CD4-positive, alpha-beta T cell treated with Interleukin-17A for 1 hour (primary cell): ENCODE measurements at places on chromosomes 5 and 9.

- DNase-seq: no peak
Observed at GRCh38 chr9:130530938-130531337, 48.4 kb upstream of the FUBP3 start.

GRCh38 chr5:111194925-111195324 is 29.3 kb upstream of the CAMK4 start:
- no peak for DNase-seq

DNA sequence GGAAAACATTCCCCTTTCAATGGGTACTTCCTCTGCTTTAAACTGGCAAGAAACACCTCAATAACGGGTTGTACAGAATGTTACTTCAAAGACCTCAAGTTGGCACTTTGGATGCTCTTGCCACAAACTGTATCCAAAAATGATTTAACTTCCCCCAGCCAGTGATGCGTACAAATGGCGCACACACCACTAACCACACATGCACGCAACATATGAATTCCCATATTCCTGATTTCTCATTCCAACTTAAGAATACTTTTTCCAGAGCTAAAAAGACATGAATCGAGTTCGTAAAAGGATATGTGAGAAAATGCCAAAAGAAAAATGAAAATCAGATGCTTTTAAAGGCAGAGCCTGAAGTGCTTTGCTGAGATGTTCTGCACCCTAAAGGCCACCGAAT is 388.0 kb upstream of the PIK3R1 start:
- DNase-seq: no peak

DNA sequence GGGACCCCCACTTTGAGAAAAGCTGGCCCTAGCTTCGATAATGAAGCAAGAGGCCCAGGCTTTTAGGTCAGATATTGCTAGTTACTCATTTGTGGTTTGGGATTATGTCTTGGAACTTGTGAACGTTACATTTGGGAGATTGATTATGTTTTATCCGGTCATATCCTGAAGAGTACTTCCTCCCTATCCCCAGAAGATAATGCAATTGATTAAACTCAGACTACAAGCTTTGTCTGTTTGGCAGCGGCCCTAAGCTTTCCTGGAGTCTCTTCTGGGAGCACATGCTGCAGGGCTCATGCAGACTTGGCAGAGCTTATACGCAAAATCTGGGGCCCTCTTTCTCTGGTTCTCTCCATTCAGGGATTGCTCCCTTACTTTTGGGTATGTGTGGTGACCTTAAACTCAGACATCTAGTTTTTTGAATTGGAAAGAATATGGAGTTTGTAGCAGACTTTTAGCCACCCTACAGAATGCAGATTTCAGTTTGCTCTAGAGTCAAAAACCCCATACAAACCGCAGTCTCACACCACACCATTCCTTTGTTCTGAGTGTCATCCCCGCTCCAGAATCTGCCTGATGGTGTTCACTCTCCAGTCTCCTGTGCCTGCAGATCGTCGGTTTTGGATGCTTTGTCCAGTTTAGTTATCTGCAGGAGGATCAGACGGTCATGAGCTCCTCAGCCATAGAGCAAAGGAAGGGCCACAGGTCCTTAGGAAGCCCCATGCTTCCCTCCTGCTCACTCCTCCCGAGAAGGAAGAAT is 449.5 kb upstream of the TRPC7 start:
- DNase-seq: no peak

- DNase-seq: no peak
Observed at GRCh38 chr5:125189531-125189941, 443.1 kb upstream of the ZNF608 start.

GRCh38 chr5:11289733-11290132 is 528.7 kb upstream of the DAP start:
- DNase-seq: no peak

- peak; percentile 68 for DNase-seq
Observed at GRCh38 chr5:131109540-131110255, 55.4 kb downstream of the HINT1 start.

GRCh38 chr9:128208946-128209669 is 5.9 kb downstream of the DNM1 start:
- DNase-seq: no peak

DNA sequence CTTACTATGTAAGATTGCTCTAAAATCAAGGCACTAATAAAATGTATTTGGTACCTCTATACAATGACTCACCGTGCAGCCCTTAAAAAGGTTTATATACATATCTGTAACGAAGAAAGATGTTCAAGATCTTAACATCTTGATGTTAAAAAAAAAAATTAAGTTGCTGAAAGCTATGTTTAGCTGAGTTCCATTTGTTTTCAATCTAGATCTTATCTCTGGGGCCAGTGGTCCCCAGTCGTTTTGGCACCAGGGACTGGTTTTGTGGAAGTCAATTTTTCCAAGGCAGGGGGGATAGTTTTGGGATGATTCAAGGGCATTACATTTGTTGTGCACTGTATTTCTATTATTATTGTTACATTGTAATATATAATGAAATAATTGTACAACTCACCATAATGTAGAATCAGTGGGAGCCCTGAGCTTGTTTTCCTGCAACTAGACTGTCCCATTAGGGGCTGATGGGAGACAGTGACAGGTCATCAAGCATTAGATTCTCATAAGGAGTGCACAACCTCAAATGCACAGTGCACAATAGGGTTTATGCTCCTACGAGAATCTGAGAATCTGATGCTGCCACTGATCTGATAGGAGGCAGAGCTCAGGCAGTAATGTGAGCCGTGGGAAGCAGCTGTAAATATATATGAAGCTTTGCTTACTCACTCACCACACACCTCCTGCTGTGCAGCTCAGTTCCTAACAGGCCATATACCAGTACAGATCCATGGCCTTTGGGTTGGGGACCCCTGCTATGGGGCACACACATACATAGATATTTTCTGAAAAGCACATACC is 27.6 kb upstream of the TSLP start:
- no peak for DNase-seq

GRCh38 chr5:97986069-97986468 is 787.4 kb upstream of the RGMB start:
- no peak for DNase-seq

GRCh38 chr9:124780060-124780756 is 3.3 kb downstream of the OLFML2A start:
- no peak for DNase-seq

DNA sequence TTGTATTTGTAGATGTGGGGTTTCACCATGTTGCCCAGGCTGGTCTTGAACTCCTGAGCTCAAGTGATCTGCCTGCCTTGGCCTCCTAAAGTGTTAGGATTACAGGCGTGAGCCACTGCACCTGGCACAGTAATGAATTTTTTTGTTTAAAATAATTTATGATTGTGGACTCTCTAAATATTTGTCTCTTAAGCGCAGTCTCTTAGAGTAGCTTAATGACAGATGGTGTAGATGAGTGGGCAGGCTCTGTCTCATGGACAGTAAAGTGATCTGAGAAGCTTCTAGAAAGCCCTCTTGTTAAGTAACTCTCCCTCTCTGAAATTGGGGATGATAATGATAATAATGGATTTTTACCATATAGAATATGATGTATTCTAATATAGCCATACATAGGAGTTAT is 47.5 kb upstream of the KIAA1958 start:
- DNase-seq: no peak

GRCh38 chr9:20925256-20926045 is 106.0 kb downstream of the HACD4 start:
- no peak for DNase-seq

DNA sequence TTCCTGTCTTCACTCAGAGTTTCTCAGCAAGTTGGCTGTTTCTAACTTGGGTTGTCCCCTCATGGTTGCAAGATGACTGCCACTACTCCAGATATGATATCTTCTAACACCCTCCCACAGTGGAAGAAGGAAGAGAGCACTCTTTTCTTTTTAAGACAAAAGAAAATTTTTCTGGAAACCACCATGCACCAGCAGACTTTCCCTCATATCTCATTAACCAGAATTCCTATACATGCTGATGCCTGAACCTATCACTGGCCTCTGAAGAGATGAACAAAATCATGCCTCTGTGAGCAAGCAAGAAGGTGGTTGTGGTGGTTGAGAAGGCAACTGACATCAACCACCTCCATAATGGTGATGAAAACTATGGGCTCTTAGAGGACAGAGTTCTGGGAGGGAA is 56.8 kb downstream of the FEM1C start:
- no peak for DNase-seq

- DNase-seq: no peak
Observed at GRCh38 chr5:173669483-173669882, 53.0 kb upstream of the BOD1 start.

GRCh38 chr9:18673179-18673578 is 199.2 kb downstream of the ADAMTSL1 start:
- no peak for DNase-seq

GRCh38 chr9:16671591-16672137 is 198.8 kb downstream of the BNC2 start:
- no peak for DNase-seq

GRCh38 chr5:38478878-38479277 is 77.6 kb downstream of the LIFR start:
- no peak for DNase-seq

- peak; percentile 27 for DNase-seq
Observed at GRCh38 chr5:36696059-36696673, 89.8 kb downstream of the SLC1A3 start.

GRCh38 chr9:36575411-36575882 is 2.8 kb downstream of the MELK start:
- no peak for DNase-seq

- no peak for DNase-seq
Observed at GRCh38 chr5:61464512-61464911, 132.5 kb downstream of the ZSWIM6 start.

GRCh38 chr5:94577466-94578245 is 40.7 kb downstream of the KIAA0825 start:
- peak; percentile 69 for DNase-seq

GRCh38 chr9:75615284-75615683 is 275.2 kb upstream of the PCSK5 start:
- DNase-seq: no peak

GRCh38 chr5:136729901-136730355 is 364.6 kb upstream of the TRPC7 start:
- DNase-seq: no peak

DNA sequence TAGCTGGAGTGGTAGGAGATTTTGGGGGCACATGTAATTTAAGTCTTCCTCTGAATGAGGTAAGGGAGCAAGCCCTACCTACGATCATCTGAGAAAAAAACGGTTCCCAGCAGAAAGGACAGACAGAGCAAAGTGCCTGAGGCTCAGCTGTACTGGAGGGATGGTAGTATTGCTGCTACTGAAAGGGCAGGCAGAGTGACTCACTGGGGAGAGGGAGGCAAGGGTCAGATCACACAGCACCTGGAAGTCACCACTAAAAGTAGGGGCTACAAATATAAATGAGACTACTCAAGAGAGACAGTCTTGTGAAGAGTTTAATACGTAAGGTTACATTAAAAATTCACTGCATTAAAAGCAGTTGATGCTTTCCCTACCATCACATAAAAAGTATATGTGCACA is 75.9 kb downstream of the NFIB start:
- DNase-seq: no peak
